ENCODE measurements at places on chromosomes 7 and 10.

GRCh38 chr10:30637881-30638467, 8.4 kb upstream of the LYZL2 start:
- DNase-seq, result peak; percentile 75

- DNase-seq, result no peak
Measured at GRCh38 chr10:36515319-36515718, 610.1 kb upstream of the ANKRD30A start.

DNA sequence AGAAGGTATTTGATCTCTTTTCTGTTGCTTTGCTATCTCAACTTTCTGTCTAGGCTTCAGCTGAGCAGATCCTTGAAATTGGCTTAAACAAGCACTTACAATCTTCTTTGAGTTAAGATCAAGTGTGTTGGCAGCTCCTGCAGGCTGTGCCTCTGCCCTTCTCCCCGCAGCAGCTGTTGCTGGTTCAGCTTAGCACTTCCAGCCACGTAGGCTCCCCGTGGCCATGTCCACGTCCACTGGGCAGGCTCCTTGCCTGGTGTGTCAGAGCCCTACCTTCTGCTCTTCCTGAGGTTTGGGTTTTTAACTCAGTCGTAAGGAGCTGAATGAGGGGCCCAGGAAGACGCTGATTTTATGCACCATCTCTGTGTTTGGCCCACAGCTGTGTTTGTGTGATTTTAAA, 47.2 kb downstream of the CAMK1D start:
- no peak for DNase-seq

GRCh38 chr10:44013981-44014380, 365.3 kb upstream of the ZNF32 start:
- DNase-seq, result no peak

GRCh38 chr10:102581981-102582580, 62.2 kb upstream of the TRIM8 start:
- DNase-seq, result no peak
